ENCODE measurements at places on chromosomes 16 and 17.

- no peak for DNase-seq
Measured at GRCh38 chr16:8849411-8850011, 19.3 kb downstream of the CARHSP1 start.

DNA sequence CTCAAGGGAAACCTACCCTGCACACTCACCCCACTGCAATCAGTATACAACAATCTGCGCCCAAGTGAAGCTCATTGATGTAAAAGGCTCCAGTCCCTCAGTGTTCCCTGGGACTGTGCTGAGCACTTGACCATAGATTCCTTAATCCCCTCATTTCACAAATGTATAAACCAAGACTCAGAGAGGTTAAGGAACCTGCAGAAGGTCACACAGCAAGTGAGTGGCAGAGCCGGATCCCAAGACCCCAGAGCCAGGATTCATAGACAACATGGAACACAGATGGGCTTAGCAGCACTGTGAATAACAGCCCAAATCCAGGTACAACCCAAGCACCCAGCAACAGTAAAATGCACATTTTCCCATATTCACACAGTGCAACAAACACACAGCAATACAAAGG, 225.7 kb downstream of the C16orf78 start:
- DNase-seq, result no peak

DNA sequence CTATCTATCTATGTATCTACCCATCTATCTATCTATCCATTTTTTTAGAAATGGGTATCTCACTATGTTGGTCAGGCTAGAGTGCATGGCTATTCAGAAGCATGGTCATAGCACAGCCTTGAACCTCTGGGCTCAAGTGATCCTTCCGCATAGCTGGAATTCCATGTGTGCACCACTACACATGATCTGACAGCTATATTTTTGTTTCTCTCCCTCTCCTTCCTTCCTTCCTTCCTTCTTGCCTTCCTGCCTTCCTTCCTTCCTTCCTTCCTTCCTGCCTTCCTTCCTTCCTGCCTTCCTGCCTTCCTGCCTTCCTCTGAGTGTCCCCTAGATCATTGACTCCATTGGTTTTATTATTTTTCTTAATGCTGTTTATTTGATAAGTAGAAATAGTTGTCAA, 108.1 kb downstream of the HS3ST4 start:
- DNase-seq, result no peak

DNA sequence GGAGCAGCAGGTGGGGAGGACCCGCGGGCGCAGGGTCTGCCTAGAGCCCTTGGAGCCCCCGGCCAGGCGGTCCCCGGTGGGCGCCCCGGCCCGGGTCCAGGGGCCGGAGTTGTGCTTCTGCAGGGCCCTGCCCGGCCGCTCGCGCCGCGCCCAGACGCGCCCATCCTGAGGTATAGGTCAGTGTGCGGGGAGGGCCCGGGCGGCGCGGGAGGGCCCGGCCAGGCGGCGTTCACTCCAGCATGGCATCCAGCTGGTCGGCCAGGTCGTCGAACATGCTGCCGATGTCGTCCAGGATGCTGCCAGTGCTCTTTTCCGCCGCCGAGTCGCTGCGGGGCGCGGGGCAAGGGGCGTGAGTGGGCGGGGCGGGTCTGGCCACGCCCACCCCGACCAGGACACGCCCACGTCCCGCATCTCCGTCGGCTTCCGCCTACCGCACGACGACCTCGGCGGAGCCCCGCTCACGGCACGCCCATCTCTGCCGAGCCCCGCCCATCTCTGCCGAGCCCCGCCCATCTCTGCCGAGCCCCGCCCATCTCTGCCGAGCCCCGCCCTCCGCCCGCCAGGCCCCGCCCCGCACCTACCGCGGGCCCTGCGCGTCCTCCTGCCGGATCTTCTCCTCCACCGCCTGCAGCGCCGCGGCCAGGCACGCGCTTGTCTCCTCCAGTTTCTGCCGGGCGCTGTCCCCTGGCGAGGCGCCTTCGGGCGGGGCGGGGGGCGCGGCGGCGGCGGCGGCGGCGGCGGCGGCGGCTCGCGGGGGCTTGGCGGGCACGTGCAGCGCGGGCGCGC, 17.9 kb downstream of the CASKIN1 start:
- peak; percentile 14 for DNase-seq

DNA sequence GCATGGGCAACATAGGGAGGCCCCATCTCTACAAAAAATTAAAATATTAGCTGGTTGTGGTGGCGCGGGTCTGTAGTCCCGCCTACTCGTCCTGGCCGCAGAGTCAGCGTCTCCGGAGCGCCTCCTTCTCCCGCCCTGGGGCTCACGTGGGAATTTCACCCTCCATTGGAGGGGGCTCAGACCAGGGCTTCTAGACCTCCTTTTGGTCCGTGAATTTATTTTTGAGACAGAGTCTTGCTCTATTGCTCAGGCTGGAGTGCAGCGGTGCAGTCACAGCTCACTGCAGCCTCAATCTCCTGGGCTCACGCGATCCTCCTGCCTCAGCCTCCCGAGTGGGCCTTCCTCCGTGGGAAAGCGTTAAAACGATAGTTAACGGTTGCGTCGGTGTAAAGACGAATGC, 394 bp upstream of the NME4 start:
- peak; percentile 16 for DNase-seq

GRCh38 chr17:59124665-59125064, 18.0 kb upstream of the TRIM37 start:
- no peak for DNase-seq

DNA sequence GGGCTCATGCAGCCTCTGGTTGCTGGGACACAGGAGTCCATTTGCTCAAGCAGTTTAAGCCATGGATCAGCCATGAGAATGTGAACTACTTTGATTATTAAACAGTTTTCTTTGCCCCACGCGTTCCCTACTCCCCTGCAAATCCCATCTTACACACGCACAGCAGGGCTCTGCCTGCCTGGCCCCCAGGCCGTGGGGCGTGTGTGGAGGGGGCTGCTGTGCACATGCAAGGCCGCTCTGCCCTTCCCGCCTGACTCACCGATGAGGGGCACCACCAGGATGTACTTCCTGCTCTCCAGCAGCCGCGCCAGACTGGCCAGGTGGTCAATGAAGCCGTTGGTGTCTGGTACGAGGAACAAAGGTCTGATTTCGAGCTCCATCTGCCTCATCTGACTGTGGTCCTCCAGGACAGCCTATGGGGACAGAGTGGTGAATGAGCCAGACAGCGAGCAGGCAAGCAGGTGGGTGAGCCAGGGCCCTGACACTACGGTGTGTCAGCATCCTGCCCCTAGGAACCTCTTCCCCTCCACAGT, 13.7 kb downstream of the HIC1 start:
- no peak for DNase-seq

DNA sequence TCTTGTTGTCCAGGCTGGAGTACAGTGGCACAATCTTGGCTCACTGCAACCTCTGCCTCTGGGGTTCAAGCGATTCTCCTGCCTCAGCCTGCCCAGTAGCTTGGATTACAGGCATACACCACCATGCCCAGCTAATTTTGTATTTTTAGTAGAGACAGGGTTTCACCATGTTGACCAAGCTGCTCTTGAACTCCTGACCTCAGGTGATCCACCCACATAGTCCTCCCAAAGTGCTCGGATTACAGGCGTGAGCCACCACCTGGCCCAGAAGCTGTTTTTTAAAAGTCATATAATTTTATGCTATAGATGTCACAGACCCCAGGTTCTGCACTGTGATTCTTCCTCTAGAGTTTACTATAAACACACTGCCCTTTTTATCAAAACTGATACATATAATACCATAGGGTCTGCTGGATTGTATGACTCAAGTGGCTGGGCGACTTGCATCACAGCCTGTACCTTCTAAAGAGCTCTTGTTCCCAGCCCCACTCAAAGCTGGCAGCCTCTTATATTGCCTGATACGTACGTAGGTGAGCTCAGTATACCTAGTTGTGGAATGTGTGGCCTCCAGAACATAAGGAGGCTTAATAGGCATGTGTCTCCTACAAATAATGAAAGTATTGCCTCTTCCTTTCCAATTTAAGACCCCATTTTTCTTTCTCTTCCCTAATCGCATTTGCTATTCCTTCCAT, 295.8 kb downstream of the ZFHX3 start:
- DNase-seq, result no peak

GRCh38 chr16:27217256-27217655, 13.9 kb downstream of the KDM8 start:
- no peak for DNase-seq

DNA sequence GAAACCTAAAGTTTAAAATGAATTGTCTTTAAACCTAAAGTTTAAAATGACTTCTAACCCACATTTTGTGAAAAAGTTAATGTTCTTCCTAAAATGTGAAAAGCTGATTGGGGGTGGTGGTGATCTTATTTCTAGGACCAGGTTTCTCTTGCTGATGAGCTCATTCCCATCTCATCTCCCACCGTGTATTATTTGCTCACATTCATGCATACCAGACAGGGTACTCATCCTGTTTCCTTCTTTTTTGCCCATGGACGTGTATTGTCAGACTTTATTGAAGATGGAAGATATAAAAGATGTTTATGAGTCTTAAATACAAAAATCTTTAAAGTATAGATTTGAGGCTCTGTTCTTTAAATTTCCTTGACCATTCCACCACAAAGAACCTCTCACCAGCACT, 70.1 kb upstream of the MPHOSPH6 start:
- no peak for DNase-seq

DNA sequence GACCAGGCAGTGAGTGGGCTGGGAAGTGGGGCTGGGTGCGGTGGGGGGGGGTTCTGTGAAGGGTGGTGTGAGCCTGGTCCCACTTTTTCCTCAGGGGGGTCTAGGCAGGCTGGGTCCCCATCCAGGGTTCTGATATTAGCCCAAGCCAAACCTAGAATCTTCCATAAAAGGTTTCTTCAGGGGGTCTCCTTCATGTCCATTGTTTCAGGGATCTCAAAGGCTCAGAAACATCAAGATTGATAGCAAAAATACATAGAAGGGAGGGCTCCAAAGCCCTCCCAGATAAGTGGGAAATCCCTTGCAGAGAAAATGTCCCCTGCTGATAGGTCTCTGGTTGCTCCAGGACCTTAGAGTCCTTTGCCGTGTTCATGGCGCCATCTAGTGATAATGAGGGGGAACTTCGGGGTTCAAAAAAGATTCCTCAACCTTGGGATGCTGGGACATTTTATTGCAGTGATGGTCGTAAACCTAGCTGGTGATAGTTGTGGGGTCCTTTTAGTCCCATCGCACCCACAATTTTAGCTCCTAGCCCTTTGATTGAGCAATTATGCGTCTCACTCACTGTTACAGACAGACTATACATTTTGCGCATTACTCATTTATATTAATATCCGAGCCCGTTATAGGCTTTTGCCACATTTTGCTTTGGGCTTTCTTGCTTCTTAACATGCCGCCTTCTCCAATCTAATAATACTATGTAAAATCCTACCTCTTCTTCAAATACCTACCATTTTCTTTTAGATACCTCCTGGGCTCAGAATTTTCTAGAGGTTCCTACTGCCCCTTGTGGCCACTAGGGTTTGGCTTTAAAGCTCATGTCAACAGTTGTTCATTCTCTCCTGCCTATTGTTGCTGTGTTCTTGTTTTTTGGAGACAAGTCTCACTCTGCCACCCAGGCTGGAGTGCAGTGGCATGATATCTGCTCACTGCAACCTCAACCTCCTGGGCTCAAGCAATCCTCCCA, 35.1 kb downstream of the IGF2BP1 start:
- peak; percentile 89 for DNase-seq

- DNase-seq, result no peak
Measured at GRCh38 chr17:6546069-6546718, 10.2 kb downstream of the PITPNM3 start.

DNA sequence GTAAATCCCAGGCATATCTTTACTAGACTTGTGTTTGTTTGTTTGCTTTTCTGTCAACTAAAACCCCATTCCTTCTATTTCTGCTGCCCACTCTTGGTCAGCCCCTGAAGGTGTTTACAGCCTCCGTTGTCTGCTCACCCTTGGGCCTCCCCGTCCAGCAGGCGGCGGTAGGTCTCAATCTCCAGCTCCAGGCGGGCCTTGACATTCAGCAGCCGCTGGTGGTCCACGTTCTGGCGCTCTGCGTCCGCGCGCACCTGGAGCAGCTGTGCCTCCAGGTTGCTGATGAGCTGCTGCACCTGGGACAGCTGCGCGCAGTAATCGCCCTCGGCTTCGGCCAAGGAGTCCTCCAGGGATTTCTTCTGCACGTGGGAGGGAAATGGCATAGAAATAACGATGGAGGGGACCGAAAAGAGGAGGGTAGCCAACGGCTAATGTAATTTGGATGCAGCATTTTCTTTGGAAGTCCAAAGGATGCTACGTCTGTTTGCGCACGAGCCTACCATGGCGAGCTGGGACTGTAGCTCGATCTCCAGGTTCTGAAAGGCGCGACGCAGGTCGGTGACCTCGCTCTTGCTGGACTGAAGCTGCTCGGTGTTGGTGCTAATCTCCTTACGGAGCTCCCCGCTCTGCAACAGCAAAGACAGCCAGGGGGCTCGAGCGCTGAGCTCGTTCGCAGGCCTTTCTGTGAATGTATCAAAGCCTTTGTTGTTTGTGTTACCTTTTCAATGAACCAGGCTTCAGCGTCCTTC, 3.9 kb downstream of the KRT12 start:
- DNase-seq, result no peak

DNA sequence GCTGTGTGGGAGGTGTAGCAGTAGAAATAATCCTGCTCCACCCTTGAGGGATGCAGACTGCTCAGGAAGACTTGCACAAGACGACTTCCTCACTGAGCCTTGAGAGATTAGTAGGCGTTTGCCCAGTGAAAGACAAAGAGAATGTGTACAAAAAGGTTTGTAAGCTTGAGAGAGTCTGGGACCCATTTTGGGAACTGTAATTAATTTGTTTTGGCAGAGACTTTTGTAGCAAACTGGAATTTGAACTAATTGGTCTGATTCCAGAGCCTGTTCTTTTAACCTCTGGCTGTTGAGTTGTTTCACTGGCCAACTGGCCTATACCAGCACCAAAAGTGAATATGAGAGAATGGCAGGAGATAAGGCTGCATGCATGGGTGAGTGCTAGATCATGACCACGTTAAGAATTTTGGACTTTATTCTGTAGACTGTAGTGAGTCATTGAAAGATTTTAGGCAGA, 75.5 kb downstream of the AATF start:
- DNase-seq, result peak; percentile 44

- no peak for DNase-seq
Measured at GRCh38 chr17:7582396-7583252, 1.0 kb upstream of the MPDU1 start.

DNA sequence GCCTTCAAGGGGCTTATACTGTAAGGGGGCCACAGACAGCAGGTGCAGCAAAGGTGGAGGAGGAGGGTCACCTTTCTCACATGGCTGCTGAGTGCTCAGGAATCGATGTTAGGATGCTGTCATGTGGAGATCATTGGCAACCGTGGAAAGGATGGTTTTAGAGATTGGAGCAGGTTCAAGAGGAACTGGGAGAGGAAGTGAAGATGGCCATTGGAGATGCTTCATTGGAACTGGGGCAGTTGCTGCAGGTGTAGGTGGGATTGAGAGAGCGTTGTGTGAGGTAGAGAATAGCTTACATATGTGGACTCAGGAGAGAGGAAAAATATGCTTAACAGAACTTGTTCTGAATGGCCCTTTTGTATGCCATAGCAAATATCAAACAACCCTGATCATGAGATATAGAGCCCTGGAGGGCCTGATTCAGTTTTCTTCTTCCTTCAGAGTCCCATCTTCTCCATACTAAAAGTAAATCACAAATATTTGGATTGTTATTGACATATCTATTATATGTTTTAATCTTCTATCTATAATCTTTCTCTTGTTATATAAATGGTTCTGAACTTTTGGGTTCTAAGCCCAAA, 40.8 kb downstream of the LDHD start:
- no peak for DNase-seq

Data from inflammatory macrophage treated with lipopolysaccharide for 1 hour (primary cell).